Thymus (tissue), 14 donors: ENCODE measurements at places on chromosomes 6 and 20. TPM values are rescaled to one million over a fixed set of nuclear protein-coding genes. Genes with fewer than 3 reads are reported as not detected.

OTOR gene
- polyA plus RNA-seq: 1.1 TPM

- H3K36me3 ChIP-seq: no peaks in the 10 kb centered on the region
- no peak overlapping the region for H3K4me3 ChIP-seq
- DNase-seq: no peak
- H3K27ac ChIP-seq: no peak overlapping the region
These were observed 791.0 kb upstream of the HS3ST5 start for GRCh38 chr6:115133790-115134189.

GRCh38 chr20:49267327-49267726 lies 10.5 kb downstream of the ZNFX1 start:
- H3K27ac ChIP-seq: no peak overlapping the region
- H3K27me3 ChIP-seq: no peaks in the 10 kb centered on the region
- no peaks in the 10 kb centered on the region for H3K4me1 ChIP-seq
- no peak overlapping the region for H3K4me3 ChIP-seq

TASP1 gene
- 19.9 TPM for polyA plus RNA-seq

DNA sequence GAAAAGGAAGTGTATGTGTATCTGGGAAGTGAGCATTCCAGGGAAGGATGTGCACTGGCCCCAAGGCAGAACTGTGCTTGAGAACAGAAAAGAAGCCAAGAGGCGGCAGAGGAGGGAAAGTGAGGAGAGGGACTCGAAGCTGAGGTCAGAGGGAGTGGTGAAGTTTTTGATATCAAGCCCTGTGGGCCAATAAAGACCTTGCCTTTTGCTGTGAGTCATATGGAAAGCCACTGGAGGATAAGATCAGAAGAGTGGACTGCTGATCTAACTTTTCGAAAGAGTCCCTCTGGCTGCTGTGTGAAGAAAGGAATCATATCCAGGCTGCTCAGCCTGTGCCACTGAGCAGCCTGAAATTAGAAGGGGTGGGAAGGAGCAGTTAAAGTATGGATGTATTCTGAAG lies 99.4 kb downstream of the EYA4 start:
- H3K27me3 ChIP-seq: no peaks in the 10 kb centered on the region
- H3K4me1 ChIP-seq: peaks cover 4% of the 10 kb centered on the region
- H3K27ac ChIP-seq: peak overlapping the region; percentile 27
- H3K36me3 ChIP-seq: no peaks in the 10 kb centered on the region
- DNase-seq: no peak

DNA sequence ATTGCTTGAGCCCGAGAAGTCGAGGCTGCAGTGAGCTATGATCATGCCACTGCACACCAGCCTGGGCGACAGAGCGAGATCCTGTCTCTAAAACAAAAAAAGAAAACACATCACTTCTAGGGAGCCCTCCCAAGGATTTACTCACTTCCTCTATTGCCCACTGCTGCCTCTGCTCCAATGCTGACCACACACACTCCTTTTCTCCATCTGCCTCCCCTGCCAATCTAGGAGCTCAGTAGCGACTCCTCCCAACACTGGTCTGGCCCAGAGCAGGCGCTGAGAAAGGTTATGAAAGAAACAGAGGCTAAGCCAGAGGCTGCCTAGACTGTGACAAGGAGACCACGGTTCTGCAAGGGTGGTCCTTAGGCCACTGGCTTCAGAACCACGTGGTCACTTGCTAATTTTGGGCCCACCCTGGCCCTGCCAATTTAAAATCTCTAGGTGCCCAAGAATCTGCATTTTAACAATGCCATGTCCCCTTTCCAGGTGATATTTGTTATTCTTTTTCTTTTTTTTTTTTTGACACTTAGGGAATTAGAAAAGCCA lies 1.3 kb upstream of the E2F1 start:
- DNase-seq: no peak
- H3K27me3 ChIP-seq: no peaks in the 10 kb centered on the region
- H3K4me1 ChIP-seq: peaks cover 54% of the 10 kb centered on the region
- H3K27ac ChIP-seq: no peak overlapping the region

- H3K27me3 ChIP-seq: no peaks in the 10 kb centered on the region
- no peak overlapping the region for H3K4me3 ChIP-seq
- H3K36me3 ChIP-seq: no peaks in the 10 kb centered on the region
- no peak overlapping the region for H3K27ac ChIP-seq
- no peak for DNase-seq
These were observed 145.3 kb upstream of the SPACA1 start for GRCh38 chr6:87902383-87902782.

DLL1 gene
- polyA plus RNA-seq: 5.7 TPM
